Vagina (tissue), 2 donors: ENCODE measurements at places on chromosomes 1 and 21.
A peak's percentile ranks its signal among the peaks of the same experiment; 100 is the strongest.

DNA sequence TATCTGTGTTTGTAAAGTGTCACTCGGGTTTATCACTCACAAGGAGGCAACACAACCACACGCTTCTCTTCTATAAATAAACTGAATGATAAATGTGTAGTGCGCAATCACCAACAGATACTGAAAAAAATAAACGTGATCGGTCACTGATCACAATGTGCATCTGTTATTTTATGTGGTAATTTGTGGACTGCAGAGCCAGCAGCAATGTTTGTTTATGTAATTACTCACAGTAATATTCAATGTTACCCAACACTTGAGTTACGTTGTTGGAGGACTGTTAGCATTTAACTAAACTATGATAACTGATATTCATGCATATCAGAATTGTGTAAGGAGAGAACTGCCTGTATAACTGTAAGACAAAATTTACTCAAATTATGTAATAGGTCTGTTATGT is 129.6 kb downstream of the USH2A start:
- no peak for DNase-seq
- H3K36me3 ChIP-seq = no peaks in the 10 kb centered on the region
- no peak overlapping the region for H3K27ac ChIP-seq
- no peaks in the 10 kb centered on the region for H3K27me3 ChIP-seq

DNA sequence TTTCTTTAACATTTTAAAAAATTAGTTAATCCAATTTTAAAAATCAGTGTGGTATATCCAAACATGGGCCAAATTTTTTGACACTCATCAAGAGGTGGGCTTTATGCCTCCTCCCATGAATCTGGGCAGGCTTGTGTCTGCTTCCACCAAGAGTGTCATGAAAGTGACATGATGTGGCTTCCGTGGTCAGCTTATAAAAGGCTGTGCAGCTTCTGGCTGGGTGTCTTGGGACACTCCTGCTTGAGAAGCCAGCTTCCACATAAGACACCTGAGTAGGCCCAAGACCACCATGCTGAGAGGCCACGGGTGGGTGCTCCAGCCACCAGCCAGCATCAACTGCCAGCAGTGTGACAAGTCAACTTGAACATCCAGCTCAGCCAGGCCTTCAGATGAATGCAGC is 74.3 kb upstream of the RUNX3 start:
- DNase-seq = no peak
- H3K4me3 ChIP-seq = no peak overlapping the region
- H3K27me3 ChIP-seq = no peaks in the 10 kb centered on the region
- no peaks in the 10 kb centered on the region for H3K4me1 ChIP-seq
- H3K36me3 ChIP-seq = no peaks in the 10 kb centered on the region
- no peak overlapping the region for H3K27ac ChIP-seq

DNA sequence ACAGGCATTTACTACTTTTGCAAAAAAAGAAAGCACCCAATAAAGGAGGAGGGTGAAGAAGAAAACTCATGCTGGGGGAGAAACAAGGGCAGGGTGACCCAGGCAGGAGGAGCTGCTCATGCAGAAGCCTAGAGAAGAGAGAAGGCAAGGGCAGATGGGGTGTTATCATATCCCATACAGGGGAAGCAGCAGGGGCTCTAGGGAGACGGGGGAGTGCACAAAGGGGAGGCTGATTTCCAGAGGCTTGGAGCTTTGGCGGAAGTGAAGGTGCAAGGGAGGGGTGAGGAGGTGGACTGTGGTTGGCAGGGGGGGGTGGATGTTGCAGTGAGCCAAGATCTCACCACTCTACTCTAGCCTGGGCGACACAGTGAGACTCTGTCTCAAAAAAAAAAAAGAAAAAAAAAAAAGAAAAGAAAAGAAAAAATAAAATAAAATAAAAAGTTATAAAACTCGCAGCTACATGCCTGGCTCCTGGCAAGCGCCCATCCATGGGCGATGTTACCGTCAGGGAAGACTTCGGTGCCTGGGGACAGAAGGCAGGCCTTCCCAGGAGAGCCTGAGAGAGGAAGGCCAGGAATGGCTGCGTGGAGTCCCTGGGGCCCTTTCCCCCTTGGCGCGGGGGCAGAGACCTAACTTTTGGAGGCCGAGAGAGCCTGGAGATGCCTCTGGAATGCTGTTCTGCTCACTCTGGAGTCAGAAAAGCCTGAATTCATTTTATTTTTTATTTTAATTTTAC is 3.3 kb upstream of the FCN3 start:
- H3K27ac ChIP-seq = peak overlapping the region; percentile 77
- no peaks in the 10 kb centered on the region for H3K36me3 ChIP-seq
- no peak overlapping the region for H3K4me3 ChIP-seq
- H3K4me1 ChIP-seq = peaks cover 67% of the 10 kb centered on the region

- DNase-seq = no peak
- no peaks in the 10 kb centered on the region for H3K4me1 ChIP-seq
- no peak overlapping the region for H3K27ac ChIP-seq
- no peak overlapping the region for H3K4me3 ChIP-seq
Measured at GRCh38 chr1:170261669-170262068, 115.9 kb downstream of the NTMT2 start.

GRCh38 chr21:45456584-45457160 is 51.7 kb downstream of the COL18A1 start:
- H3K27me3 ChIP-seq = no peaks in the 10 kb centered on the region
- peaks cover 46% of the 10 kb centered on the region for H3K4me1 ChIP-seq
- H3K4me3 ChIP-seq = peak overlapping the region; percentile 33
- no peak for DNase-seq
- no peaks in the 10 kb centered on the region for H3K36me3 ChIP-seq

DNA sequence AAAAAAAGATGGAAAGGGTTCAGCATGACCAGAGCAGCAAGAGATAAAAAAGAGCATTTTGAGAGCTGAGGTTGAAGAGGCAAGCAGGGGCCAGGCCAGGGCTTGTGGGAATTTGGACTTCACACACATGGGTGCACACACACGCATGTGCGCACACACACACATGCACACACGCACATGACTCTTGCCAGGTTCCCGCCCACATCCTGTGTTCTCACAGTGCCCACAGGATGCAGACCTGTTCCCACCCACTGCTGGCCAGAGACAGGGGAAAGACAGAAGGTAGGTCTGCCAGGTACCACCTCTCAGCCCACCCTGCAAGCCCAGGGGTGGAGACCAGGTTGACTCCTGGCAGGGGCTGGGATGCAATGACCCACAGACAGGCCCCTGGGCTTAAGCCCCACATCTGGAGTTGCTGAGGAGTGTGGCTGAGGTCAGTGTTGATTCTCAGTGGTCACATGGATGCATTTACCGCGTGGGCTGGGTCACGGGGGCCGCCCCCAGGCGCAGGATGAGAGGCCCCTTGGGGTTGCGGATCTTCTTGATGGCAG is 4.4 kb downstream of the COL16A1 start:
- H3K36me3 ChIP-seq = peaks cover 37% of the 10 kb centered on the region
- no peak overlapping the region for H3K4me3 ChIP-seq
- H3K4me1 ChIP-seq = peaks cover 74% of the 10 kb centered on the region
- H3K27me3 ChIP-seq = no peaks in the 10 kb centered on the region
- H3K27ac ChIP-seq = peak overlapping the region; percentile 87

GRCh38 chr1:151711951-151712350 is 4.7 kb downstream of the CELF3 start:
- H3K36me3 ChIP-seq = no peaks in the 10 kb centered on the region
- H3K4me1 ChIP-seq = peaks cover 8% of the 10 kb centered on the region
- no peaks in the 10 kb centered on the region for H3K27me3 ChIP-seq
- H3K27ac ChIP-seq = no peak overlapping the region
- no peak overlapping the region for H3K4me3 ChIP-seq
- no peak for DNase-seq

DNA sequence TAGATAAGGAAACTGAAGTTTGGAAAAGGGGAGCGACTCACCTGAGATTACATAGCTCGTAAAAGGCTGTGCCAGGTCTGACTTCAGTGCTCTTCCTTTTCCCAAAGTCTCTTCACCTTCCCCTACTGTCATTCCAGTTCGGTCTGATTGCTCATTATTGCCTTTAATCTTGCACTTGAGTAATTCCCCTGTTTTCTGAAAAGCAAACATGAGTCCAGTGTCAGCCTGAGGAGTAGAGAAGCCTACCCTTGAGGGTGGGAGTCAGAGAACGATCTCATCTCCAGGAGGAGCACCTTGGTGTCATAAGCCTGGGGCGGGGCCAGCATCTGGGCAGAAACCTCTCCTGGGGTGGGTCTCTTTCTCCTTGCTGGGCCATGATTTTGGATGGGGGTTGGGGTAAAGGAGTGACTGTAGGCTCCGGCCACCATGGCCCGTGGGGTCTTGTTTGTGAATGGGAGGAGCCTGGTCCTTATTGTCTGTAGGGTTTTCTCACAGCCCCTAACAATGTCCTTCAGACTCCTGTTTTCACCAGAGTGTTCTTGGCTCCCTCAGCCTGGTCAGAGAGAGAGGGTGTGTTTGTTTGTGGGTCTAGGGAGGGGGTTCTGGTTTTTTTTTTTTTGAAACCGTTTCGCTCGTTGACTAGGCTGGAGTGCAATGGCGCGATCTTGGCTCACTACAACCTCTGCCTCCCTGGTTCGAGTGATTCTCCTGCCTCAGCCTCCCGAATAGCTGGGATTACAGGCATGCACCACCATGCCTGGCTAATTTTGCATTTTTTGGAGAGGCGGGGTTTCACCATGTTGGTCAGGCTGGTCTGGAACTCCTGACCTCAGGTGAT is 6.0 kb downstream of the VANGL2 start:
- peaks cover 39% of the 10 kb centered on the region for H3K4me1 ChIP-seq
- no peak overlapping the region for H3K4me3 ChIP-seq
- H3K27ac ChIP-seq = peak overlapping the region; percentile 41
- no peak for DNase-seq

- no peak overlapping the region for H3K27ac ChIP-seq
- no peak overlapping the region for H3K4me3 ChIP-seq
- H3K4me1 ChIP-seq = peaks cover 11% of the 10 kb centered on the region
- DNase-seq = no peak
Measured at GRCh38 chr1:202233804-202234203, 40.2 kb downstream of the LGR6 start.

DNA sequence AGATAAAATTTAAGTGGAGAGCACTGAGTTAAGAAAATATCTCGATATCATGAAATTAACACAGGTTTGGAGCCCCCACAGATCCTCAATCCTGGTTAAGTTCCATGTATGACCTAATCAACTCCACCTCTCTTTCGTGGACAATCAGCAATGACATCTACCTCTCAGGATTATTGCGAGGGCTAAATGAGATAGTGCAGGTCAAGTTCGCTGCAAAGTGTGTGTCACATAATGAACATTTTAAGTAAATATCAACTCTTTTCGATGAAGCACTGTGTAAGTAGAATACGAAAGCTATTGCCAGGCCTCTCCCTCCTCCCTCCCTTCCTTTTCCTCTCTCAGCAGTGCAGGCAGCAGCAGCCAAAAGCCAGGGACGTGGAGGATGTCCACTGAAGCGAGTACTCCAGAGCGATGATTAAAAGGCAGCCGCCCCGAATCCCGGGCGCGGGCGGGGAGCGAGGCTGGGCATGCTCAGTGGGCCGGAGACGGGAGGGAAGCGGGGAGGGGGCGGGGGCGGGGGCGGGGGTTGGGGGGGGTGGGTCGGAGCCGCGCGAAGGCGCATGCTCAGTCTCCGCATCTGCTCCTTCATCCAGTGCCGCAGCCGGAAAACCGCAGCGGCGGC is at the start of gene CAMSAP2:
Gene CAMSAP2, plus strand, starts transcription at position 567 of the 622 bp plus-strand sequence. CDS start 935 bp downstream, outside the sequence.
- H3K27ac ChIP-seq = peak within 1 kb of the TSS; percentile 98
- H3K27me3 ChIP-seq = no peaks in the 10 kb centered on the region
- peak; percentile 97 for DNase-seq
- H3K36me3 ChIP-seq = no peaks in the 10 kb centered on the region

- no peaks in the 10 kb centered on the region for H3K27me3 ChIP-seq
- H3K4me3 ChIP-seq = no peak overlapping the region
- DNase-seq = no peak
- no peaks in the 10 kb centered on the region for H3K4me1 ChIP-seq
- no peak overlapping the region for H3K27ac ChIP-seq
- peaks cover 20% of the 10 kb centered on the region for H3K36me3 ChIP-seq
Measured at GRCh38 chr1:222680080-222680479, 32.2 kb downstream of the AIDA start.

- no peaks in the 10 kb centered on the region for H3K27me3 ChIP-seq
- H3K27ac ChIP-seq = no peak overlapping the region
- no peaks in the 10 kb centered on the region for H3K36me3 ChIP-seq
- DNase-seq = no peak
Measured at GRCh38 chr21:24939291-24939690, 668.0 kb downstream of the MRPL39 start.
